ENCODE measurements at places on chromosomes 13 and 19.
A peak's percentile ranks its signal among the peaks of the same experiment; 100 is the strongest.

- DNase-seq, result no peak
Observed at GRCh38 chr19:51121257-51121656, 3.4 kb upstream of the SIGLEC9 start.

- no peak for DNase-seq
Observed at GRCh38 chr19:50549059-50549926, 18.9 kb downstream of the LRRC4B start.

DNA sequence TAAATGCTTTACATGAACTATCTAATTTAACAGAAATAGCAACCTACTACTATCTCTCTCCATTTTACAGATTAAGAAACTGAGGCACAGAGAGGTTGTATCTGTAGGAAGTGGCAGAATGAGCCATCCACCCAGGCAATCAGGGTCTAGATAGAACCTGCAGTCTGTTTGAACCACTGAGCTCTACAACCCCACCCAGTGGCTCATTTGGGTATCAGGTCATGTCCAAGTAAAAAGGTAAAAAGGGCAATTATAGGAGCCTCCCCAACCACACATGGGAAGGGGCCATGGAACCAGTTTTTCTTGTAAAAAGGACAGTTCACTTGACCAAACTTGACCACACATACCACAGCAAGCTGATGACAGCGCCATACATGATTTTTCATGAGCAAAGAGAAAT lies 92.9 kb upstream of the SGCG start:
- DNase-seq, result peak; percentile 3

DNA sequence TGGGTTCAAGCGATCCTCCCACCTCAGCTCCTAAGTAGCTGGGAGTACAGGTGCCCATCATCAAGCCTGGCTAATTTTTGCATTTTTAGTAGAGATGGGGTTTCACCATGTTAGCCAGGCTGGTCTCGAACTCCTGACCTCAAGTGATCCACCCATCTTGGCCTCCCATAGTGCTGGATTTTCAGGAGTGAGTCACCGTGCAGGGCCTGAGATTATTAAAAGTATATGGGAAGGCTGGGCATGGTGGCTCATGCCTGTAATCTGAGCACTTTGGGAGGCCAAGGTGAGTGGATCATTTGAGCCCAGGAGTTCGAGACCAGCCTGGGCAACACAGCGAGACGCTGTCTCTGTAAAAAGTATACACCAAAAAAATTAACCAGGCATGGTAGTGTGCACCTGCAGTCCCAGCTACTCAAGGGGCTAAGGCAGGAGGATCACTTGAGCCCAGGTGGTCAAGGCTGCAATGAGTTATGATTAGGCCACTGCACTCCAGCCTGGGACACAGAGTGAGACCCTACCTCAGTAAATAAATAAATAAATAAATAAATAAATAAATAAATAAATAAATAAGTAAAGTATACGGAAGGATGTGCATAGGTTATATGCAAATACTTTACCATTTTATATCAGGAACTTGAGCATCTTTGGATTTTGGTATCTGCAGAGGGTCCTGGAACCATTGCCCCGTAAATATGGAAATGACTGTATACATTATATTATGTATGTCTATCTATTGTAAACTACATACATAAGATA lies 854 bp downstream of the IL12RB1 start:
- DNase-seq, result no peak

DNA sequence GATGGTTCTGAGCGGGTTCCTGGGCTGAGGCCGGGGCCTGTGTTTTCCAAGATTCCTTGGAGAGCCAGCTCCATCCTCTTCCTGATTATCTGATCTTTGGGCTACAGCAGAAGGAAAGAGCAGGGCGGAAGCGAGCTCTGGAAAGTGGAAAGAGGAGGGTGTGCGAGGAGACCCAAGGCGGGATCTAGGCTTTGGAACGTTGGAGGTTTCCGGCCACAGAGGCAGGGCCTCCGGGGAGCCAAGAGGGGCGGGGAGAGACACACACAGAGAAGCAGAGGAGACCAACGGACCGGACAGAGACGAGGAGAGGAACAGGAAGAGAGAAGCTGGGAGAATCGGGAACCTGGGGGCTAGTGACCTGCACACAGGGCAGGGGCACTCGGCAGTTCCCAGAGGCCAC lies at the start of gene CLEC11A:
TSS of gene CLEC11A (plus strand) at position 296 of the 400 bp plus-strand sequence. CDS start 162 bp downstream, outside the sequence.
- DNase-seq, result no peak

DNA sequence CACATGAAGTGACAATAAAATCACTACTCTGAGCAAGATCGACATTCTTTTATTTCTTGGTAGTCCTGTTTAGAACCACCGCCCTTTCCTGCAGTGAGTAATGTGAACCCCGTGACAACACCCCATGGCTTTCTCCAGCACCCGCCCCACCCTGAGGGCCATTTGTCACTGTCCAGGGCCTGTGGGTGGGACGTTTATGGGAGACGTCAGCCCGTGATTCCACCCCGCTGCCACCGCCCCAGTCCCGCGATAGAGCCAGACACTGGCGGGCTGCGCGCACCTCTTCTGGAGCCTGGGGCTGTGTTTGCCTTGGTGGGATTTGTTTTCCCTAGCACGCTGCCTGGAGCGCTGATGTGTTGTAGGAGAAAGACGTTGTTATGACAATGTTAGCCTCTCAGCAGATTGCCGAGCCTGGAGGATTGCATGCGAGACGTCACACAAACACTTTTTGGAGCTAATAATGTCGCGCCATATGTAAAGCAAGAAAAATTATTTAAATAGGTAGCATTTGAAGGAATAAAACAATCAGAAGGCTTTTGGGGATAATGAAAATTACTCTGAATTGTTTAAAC lies 263.7 kb downstream of the TEX29 start:
- DNase-seq, result no peak

GRCh38 chr13:30773561-30773960 lies 38.2 kb downstream of the ALOX5AP start:
- DNase-seq, result no peak

DNA sequence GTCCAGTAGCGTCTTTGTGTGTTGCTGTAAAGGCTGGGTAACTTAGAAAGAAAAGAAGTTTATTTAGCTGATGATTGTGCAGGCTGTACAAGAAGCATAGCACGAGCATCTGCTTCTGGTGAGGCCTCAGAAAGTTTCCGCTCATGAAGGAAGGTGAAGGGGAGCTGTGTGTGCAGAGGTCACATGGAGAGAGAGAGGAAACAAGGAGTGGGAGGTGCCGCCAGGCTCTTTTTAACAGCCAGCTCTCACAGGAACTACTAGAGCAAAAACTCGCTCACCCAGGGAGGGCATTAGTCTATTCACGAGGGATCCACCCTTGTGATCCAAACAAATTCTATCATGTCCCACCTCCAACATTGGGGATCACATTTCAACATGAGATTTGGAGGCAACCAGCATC lies 99.8 kb downstream of the GPR12 start:
- DNase-seq, result no peak

- no peak for DNase-seq
Observed at GRCh38 chr19:7304200-7304599, 10.0 kb upstream of the INSR start.

DNA sequence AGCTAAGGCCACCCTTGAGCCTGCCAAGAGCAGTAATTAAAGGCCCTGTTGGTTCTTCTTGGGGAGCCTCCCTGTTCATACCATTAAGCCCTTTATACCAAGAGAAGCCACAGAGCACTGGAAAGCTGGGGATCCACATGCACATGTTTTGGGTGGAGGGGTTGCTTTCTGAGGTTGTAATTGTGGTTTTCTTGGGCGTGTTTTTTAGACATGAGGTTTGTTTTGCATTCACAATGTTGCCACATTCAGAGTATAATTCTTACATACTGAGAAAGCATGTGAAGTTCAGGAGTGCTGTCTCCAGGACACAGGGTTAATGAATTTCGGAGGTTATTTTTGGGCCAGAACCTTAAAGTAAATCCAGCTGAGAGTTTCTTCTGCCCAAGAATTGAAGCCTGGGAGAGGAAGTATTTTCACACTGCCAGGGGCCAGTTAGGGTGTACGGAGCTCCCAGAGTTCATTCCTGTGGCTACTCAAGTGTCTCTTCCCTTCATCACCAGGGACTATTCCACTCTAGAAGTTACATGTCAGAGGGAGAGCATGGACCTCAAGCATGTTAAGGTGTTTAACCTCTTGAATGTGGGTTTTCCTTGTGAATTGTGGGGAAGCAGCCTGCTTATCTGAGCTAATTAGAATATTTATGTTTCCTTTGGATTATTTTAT lies 37.0 kb downstream of the ZNF136 start:
- no peak for DNase-seq

GRCh38 chr13:31018511-31018910 lies 86.1 kb downstream of the TEX26 start:
- no peak for DNase-seq

- DNase-seq, result no peak
Observed at GRCh38 chr19:4773047-4773640, 18.4 kb upstream of the FEM1A start.

GRCh38 chr13:103229674-103230073 lies 163.5 kb upstream of the SLC10A2 start:
- DNase-seq, result no peak

DNA sequence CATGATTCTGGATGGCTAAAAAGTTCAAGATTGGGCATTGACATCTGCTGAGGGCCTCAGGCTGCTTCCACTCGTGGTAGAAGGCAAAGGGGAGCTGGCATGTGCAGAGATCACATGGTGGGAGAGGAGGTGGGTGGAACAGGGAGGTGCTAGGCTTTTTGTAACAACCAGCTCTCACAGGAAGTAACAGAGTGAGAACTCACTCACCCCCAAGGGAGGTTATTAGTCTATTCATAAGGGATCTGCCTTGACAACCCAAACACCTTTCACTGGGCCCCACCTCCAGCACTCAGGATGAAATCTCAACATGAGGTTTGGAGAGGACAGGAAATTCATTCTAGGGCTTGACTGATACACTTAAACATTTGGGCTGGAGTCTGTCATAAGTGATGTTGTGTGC lies 197.7 kb upstream of the RNF113B start:
- no peak for DNase-seq

- no peak for DNase-seq
Observed at GRCh38 chr13:42548731-42549551, 25.0 kb upstream of the TNFSF11 start.

DNA sequence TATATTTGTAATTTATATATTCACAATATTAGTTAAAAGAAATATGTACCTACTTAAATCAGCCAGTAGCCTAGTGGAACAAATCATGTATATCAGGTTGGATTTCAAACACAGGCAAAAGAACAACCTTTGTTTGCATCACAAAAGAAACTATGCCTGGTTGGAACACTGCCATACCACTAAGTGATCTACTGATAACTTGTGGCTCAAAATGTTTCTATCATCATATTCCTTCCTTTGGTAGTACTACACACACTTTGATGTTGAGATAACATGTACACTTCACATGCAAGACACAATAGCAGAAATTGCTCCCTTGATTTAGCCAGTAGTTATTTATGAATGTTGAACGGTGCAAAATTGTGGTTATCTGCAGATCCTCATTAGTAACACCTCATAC lies 146.0 kb upstream of the GPC6 start:
- peak; percentile 66 for DNase-seq

- DNase-seq, result no peak
Observed at GRCh38 chr13:34161931-34162543, 344.1 kb downstream of the RFC3 start.

Data from NCI-H226 (cell line).